ENCODE measurements at places on chromosomes 3 and 15.

DNA sequence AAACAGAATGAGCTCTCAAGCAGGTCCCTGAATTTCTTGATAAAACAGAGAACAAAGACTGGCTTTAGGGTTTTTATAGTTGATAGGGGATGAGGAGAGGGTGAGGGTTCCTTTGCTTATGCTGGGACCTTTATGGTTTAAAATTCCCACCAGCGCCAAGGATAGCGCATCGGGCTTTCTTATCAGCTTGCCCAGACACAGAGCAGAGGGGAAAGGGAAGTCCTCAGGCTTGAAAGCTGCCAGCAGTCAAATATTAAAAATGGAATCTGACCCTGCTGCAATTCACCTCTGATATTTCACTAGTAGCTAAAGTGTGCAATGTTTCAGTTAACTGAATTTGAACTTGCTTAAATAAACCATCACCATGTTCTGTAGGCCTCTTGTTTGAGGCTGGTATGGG lies 55.0 kb upstream of the EPHA3 start:
- no peak for DNase-seq

GRCh38 chr3:53819163-53819868 lies 26.9 kb downstream of the CHDH start:
- DNase-seq = no peak

DNA sequence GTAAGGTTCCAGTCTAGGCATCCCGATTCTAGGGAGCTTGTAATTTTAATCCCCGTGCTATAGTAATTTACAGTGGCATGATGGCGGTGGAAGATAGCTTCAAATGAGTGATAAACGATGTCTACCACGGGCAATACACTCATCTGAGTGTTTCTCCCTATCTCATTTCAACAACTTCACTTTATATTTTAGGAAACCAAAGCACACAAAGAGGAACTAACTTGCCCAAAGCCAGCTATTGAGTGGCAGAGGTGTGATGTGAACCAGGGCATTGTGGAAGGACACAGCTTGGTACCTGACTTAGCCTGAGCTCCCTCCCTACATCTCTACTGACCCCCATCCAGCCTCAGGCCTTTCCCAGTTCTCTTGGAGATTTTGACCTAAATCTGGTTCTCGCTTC lies 16.9 kb upstream of the FILIP1L start:
- DNase-seq = no peak

DNA sequence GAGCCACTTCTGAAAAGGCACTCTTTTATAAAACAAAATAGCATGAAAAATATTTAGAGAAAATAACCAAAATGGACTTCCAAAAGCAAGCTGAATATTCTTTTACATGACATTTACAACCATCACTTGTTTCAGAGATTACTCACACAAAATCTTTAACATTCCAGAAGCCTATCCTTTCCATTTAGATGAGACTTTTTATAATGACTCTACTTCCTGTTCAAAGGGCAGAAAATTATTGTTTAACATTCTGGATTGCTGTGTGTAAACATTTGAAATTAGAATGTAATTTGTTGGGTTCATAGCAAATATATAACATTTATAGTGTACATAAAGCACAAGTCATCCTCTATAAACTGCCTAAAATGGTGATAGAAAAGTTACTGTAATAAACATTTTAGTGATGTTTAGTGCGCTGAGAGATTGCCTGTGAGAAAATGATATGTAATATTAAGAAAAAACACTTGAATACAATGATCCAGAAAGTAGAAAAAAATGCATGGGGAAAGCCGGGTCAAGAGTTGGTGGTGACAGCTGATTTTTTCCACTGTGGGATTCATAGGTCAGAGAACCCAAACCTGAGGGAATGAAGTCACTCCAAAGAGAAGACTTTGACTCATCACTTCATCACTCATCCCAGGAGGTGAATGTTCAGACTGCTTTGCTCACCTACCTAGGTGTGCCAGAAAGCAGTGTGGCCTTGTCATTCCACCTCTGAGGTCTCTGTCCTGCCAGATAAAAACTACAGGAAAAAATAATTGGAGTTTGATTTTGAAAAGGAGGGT lies 305.8 kb downstream of the ARPP21 start:
- no peak for DNase-seq

- DNase-seq = no peak
Observed at GRCh38 chr15:66071921-66072295, 181.6 kb downstream of the MEGF11 start.

- DNase-seq = no peak
Observed at GRCh38 chr3:133491481-133492059, 81.9 kb upstream of the CDV3 start.

GRCh38 chr3:183061391-183062172 lies 37.7 kb downstream of the MCCC1 start:
- DNase-seq = no peak

DNA sequence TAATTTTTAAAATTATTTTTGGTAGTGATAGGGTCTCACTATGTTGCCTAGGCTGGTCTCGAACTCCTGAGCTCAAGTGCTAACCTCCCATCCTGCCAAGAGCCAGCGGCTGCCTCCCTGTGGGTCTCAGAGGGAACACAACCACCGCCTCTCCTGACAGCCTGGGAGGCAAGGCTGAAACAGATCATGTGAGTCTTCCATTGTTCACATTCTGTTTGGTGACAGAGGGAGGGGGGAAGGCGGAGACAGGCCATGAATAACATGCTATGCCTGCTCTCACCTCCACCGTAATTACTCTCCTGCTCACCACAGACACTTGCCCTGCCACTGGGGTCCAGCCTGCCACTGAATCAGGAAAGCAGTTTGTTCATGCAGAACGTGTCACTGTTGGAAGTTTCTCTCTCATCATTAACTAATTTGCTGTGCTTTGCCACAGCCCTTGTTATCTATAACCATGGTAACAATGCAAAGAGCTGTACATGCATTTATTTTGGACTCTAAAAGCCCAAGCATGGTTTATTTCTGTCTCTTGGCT lies 78.4 kb upstream of the RASGRF1 start:
- no peak for DNase-seq

DNA sequence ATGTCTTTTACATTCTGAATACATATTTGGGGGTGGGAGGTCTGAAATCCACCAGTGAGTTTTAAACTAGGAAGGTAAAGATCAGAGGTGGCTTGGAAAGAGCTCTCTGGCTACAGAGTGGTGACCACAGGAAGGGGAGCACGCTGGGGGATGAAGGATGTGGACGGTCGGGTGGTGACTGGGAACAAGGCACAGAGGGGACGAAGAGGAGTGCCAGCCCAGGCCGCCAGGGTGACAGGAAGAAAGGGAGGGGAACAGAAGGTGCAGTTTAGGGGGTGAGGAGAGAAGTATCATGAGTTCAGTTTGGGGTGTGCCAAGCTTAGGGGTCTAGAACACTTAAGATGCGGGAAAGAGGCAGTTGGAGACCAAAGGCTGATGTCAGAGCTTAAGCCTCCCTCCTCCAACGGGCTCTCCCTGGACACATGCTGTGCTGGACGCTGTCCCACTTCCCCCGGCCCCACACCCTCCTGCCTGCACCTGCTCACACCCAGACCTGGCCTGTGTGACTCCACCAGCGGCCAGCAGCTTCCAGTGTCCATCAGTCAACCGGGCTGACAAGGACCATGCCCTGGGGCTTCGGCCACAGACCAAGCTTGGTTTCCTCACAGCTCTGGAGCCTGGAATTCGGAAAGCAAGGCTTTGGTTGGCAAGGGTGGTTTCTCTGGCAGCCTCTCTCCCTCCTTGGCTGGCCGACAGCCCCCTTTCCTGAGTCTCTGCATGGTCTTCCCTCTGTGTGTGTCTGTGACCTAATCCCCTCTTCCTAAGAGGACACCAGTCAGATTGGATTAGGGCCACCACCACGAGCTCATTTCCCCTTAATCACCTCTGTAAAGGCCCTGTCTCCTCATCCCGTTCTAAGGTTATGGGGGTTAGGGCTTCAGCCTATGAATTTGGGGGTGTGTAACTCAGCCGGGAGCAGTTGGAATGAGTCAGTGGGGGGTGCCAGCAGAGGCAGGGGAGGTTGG lies 120.4 kb upstream of the IQSEC1 start:
- no peak for DNase-seq

GRCh38 chr3:95567346-95567745 lies 1247.0 kb upstream of the EPHA6 start:
- no peak for DNase-seq

DNA sequence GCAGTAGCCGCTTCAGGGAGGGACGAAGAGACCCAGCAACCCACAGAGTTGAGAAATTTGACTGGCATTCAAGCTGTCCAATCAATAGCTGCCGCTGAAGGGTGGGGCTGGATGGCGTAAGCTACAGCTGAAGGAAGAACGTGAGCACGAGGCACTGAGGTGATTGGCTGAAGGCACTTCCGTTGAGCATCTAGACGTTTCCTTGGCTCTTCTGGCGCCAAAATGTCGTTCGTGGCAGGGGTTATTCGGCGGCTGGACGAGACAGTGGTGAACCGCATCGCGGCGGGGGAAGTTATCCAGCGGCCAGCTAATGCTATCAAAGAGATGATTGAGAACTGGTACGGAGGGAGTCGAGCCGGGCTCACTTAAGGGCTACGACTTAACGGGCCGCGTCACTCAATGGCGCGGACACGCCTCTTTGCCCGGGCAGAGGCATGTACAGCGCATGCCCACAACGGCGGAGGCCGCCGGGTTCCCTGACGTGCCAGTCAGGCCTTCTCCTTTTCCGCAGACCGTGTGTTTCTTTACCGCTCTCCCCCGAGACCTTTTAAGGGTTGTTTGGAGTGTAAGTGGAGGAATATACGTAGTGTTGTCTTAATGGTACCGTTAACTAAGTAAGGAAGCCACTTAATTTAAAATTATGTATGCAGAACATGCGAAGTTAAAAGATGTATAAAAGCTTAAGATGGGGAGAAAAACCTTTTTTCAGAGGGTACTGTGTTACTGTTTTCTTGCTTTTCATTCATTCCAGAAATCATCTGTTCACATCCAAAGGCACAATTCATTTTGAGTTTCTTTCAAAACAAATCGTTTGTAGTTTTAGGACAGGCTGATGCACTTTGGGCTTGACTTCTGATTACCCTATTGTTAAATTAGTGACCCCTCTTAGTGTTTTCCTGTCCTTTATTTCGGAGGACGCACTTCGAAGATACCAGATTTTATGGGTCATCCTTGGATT lies at the start of gene MLH1:
Gene MLH1, plus strand, starts transcription at position 193 of the 958 bp plus-strand sequence. Its CDS starts 30 bp downstream, at position 223.
- no peak for DNase-seq

GRCh38 chr3:112759681-112760080 lies 87.0 kb downstream of the CD200R1L start:
- DNase-seq = no peak

GRCh38 chr3:100069472-100069871 lies 44.8 kb downstream of the FILIP1L start:
- DNase-seq = no peak

GRCh38 chr3:180782195-180782984 lies 103.1 kb upstream of the CCDC39 start:
- no peak for DNase-seq

- no peak for DNase-seq
Observed at GRCh38 chr3:87437765-87438164, 161.4 kb upstream of the POU1F1 start.

DNA sequence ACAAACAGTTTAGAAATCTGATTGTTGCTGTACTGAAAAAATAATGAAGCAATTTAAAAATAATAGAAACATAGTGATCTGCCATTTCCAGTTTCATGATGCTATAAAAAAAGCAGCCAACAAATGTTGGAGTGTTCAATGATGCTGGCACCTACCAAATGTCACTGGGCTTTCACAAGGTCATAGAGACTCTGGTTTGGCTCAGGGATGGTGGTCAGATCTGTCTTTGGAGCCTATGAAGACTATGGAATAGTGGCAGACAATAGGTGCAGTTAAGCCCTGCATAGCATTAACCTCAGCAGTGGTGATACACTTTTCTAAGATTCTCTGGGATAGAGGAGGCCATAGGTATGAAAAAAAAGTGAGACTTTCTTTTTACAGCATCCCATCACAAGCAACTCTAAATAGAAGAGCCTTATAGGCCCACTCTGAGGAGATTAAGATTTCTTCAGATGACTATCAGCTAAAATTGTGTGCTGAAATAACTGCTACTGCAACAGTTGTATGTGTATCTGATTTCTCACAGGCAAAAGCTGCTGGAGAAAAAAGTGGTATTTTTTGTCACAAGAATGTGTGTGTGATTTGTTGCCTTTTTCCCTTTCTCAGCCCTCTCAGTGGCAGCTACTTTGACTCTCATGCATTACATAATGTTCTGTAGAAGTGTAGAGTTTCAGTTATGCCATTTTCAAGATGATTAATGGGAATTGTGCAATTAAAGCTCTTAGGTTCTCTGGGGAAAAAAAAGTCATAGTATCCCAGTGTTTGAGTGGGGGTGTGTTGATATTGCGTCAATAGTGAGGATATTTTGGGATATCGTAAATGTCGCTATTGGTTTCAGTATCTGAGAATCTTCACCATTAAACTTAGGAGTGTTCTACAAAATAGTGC lies 137.4 kb downstream of the MBNL1 start:
- no peak for DNase-seq

GRCh38 chr15:79535536-79535935 lies 103.4 kb downstream of the MINAR1 start:
- no peak for DNase-seq
